Dermis microvascular lymphatic vessel endothelial cell (primary cell): ENCODE measurements at places on chromosomes 5 and 9. TPM values are rescaled to one million over a fixed set of nuclear protein-coding genes. Genes with fewer than 3 reads are reported as not detected.

The SLC46A2 gene
- not detected in 2 replicates for total RNA-seq

The FOXD1 gene
- total RNA-seq = under 0.01 and 0.13 TPM in 2 replicates

The SGCD gene
- 0.64 and 6.2 TPM in 2 replicates for total RNA-seq

The FAM221B gene
- total RNA-seq = not detected in 2 replicates
